ENCODE measurements at places on chromosomes 11 and 22. TPM values are rescaled to one million over a fixed set of nuclear protein-coding genes. Genes with fewer than 3 reads are reported as not detected.

GRCh38 chr11:108562746-108563581 is 30.6 kb downstream of the EXPH5 start:
- DNase-seq: no peak

- DNase-seq: no peak
Measured at GRCh38 chr22:42439821-42440674, 7.8 kb upstream of the NFAM1 start.

DNA sequence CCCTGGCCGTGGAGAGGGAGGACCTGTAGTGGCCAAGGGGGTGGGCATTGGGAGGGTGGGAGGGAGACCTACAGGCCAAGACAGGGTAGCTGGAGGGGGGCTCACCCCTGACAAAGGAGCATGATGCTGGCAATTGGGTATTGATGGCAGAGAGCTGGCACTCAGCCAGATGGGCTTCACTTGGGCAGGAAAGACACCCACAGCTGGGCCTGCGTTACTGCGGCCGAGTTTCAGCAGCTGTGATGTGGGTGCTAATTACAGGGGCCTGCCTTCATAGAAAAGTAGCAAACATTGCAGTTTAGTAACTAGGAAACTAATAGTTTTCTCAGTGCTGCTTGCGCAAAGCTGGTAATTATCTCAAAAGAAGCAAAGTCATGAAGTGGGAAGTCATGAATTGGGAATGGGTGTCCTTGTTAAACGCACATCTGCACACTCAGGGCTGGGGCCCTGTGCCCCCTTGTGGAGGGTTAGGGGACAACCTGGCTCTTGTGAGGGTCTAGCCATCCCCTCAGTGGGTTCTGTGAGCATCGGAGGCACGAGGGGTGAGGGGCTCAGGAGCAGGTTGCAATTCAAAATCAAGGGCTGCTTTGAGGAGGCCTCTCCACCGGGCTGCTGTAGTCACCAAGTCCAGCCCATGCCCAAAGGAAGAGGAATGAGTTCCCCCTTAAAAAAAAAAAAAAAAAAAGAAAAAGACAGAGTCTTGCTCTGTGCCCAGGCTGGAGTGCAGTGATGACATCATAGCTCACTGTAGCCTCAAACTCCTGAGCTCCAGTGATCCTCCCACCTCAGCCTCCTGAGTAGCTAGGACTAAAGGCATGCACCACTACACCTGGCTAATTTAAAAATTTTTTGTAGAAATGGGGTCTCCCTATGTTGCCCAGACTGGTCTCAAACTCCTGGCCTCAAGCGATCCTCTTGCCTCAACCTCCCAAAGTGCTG is 24.4 kb upstream of the TXNRD2 start:
- no peak for DNase-seq

DNA sequence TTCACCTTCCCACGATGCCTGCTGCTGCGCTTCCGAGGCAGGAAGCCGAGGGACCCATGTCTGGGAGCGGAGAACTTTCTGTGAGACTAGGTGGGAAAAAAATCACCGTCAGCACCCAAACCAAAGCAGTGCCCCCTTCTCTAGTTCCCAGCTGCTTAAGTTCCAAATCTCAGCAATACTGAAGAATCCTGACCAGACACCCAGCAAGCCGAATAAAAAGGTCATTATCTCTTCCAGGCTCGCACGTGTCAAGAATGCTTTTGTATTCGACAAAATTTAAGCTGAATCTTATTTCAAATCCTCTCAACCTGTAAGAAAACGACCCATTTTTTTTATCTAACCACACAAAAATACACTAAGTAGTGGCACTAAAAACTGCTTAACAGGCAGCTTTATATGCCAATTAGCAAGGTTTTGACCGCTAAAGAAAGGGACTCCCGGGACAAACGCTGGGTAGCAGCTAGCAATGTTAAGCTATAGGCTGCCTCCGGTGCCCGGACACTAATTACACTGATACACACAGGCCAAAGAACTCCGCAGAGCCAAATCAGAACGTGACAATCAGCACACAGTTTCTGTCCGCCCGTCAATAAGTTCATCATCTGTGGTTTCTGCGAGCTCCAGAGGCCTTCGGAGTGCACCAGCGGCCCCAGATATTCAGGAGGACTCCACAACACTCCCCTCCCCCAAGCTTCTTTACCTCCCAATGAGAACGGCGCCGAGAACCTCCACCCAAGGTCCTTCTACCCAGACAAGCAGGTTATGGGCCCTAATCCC is 728 bp downstream of the RPL3 start:
- no peak for DNase-seq

- no peak for DNase-seq
Measured at GRCh38 chr11:92264350-92264749, 39.7 kb downstream of the FAT3 start.

Gene RPS6KA4
- 32.7 TPM for polyA plus RNA-seq

Gene ELFN2
- polyA plus RNA-seq: 0.05 TPM

- DNase-seq: no peak
Measured at GRCh38 chr22:38754751-38755154, 1.0 kb downstream of the SUN2 start.
